ENCODE measurements at places on chromosomes 4 and X.

- no peak for DNase-seq
These were observed 547.0 kb downstream of the STIM2 start for GRCh38 chr4:27407616-27408015.

DNA sequence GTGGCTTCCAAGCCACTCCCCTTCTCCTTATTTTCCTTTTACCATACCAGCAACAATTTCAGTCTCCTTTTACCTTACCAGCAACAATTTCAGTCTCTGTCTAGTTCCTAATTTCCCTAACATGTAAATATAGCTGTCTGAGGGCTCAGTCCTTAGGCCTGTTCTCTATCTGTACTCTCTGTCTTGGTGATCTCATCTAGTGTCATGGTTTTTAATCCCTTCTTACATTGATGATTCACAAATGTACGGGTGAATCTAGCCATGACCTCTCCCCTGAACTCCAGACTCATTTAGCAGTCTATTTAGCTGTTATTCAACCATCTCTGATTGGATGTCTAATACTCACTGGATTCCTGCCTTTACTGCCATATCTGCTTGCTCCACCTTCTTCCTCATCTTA, 7.2 kb downstream of the IL15 start:
- no peak for DNase-seq

DNA sequence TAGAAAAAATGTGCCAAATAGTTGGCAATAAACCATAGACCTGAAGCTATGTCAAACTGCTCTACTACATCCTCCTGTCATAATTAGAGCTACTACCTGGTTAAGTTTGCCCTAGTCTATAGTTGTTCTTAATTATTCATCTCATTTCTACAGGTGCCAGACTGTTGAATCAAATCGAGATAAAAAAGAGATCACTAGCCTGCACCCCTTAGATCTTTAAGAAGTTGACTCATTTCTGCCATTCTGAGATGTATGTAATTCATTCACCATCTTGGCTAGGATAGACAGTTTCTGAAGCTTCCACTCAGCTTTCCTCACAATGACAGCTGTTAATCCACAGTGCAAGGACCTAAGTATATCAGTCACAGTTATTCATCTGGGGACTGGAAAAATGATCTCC, 452.1 kb upstream of the BOD1L1 start:
- no peak for DNase-seq

- peak; percentile 65 for DNase-seq
These were observed 5.6 kb downstream of the PNCK start for GRCh38 chrX:153667956-153668396.

DNA sequence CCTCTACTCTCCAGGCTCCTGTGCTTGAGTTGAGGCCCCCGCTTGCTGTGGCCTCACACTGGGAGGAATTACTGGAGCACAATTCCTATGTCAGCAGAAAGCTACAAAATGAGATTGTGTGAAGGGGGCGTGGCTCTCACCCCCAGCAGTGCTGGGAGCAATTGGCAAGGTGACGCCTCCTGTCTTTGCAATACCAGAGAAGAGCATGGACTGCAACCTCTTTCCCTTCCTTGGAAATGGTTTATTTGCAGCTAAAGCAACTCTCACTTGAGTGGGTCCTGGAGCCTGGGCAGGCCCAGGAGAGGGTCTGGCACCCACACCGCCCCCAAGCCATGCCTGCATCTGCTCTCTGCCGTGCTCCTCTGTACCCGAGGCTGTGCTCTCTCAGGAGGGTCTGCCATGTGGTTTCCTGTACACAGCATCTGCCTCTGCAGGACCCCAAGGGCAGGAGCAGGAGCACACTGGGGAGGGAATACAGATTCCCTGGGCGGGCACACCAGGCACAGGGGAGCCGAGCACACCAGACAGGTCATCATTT, 32.9 kb upstream of the HGFAC start:
- DNase-seq = no peak

- DNase-seq = no peak
These were observed 75.9 kb downstream of the ADGRA3 start for GRCh38 chr4:22439947-22440346.

GRCh38 chr4:21815651-21816377, 132.8 kb downstream of the KCNIP4 start:
- DNase-seq = no peak

GRCh38 chr4:5759236-5760075, 48.5 kb downstream of the EVC start:
- no peak for DNase-seq

DNA sequence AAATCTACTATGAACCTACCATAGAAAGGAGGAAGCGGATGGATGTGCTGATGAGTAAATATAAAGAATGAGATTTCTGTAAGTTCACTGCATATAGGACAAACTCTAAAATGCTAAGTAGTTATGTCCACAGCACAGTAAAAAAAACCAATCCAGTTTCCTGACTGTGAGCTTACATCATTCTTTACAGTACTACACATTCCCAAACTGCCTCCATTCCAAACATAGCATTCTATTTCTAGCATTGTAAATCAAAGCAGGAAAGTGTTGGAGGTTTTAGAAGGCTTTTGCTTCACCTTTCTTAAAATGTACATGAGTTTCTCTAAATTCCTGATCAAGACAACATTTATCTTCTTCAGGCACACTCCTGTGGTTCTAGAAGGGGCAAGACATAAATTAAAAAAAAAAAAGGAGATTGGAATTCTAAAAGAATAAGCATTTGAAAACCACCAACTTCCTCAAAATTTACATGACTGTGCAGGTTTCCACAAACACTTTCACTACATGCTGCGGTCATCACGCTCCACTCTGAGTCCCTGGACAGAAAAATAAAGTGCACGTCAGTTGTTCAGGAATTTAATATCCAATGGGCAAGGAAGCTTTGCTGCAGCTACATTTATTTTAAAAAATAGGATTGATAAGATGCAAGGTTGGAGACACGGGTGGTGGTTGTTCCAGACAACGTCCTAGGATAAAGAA, 297.6 kb upstream of the STS start:
- DNase-seq = no peak

- no peak for DNase-seq
These were observed 50.3 kb downstream of the HTRA3 start for GRCh38 chr4:8319731-8320385.

DNA sequence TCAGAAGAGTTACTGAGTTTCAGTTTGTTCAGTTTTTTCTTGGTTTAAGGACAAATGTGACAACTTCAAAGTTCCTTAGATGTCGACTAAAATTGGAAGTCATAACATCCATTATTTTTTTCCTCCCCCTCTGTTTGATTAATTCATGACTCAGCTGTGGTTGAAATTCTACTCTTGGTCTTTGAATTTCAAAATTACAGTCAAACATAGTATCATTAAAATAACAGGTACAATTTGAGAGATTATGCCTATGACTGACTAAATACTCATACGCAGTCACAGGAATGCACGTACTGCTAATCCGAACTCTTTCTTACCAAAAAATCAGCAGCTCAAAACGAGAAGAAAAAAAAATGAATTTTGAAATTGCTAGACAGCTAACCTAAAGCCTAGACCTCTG, 1434.8 kb downstream of the RAPGEF2 start:
- no peak for DNase-seq

- DNase-seq = no peak
These were observed 1950.9 kb downstream of the C4orf33 start for GRCh38 chr4:131046821-131047220.

DNA sequence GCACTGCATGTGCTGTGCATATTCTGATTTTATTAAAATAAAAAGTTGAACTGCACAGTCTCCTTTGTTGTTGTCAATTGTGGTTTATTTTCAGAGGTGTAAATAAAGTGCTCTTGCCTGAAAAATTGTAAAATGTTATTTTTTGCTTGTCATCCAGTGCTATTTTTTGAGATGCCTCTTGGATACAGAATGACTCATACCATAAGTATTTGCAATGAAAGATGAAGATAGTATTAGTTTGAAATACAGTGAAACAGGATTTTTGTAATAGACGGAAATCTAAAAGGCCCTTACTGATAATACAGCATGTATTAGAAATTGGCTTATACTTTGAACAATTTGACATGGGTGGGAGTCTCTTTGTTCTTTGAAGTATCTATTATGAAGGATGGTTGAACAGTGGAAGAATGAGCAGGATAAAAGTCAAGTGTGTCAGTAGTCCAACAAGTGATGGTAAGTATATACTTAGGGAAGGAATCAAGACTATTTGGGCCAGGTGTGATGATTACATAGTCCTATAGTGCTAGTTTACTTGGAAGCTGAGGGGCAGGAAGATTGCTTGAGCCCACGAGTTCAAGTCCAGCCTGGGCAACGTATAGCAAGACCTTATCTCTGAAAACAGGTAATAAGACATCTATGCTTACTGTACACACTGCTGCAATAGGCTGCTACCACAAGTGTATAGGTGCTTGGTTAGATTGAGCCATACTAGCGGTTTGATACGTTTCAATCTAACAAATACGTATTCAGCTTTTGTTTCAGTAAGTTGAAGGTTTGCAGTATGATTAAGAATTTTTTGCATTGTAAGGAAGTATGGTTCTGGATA, 16.4 kb downstream of the DDX3X start:
- no peak for DNase-seq

DNA sequence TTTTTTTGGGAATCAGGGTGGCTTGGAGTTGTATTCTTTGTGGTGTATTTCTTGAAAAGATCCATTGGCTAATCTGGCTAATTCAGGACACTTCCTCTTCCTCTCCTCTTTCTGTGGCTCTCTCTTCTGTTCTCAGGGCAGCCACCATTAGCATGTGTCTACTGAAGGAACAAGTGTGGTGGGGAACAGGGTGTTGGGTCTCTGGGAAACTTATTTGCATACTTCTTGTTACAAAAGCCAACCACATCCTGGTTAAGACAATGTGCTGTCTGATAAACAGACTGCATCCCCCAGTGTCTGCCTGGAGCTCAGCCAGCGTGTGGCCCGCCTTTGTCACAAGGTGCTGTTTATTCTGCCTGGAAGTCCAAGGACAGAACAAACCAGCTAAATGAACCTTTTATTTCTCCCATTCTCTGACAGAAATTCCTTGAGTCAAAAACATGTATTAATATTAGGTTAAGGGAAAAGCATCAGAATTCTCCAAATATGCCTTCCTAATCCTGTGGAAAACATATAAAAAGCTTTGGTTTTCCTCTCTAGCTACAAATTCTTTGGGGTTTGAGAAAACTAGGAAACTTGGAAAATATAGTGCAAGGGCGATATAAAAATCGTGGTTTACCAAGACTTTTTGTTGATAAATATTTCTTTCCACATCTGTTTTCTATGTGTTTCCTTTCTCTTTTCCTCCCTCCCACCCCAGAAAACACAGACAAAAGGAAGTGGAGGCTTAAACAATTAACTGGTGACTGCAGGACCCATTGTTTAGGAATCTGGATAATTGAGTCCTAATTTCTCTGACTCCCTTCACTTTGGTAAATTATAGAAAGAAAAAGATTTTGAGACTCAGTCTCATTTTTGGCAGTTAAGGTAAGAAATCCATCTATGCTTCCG, 203.6 kb downstream of the SPRY1 start:
- DNase-seq = no peak

- no peak for DNase-seq
These were observed 68.9 kb upstream of the CAPN6 start for GRCh38 chrX:111339212-111339611.

GRCh38 chr4:7988437-7988836, 48.8 kb upstream of the AFAP1 start:
- DNase-seq = no peak
